ENCODE measurements at places on chromosomes 3 and 15.

DNA sequence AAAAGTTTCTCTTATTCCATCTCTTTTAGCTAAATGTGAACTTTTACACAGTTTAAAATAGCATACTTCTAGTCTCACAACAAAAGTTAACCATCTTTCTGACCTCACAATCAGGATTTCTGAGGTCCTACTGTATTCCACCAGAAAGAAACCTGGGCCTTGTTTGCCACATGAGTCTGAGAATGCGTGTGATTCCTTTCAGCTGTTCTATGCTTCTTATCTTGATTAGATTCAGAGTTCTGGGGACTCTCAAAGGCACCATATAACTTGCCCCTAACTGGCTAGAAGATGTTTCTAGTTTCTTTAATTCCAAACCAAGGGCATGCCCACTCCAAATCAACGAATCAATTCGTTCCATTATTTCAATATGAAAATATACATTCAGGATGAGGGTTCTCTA is 131.1 kb downstream of the ATP8B4 start:
- no peak for DNase-seq

DNA sequence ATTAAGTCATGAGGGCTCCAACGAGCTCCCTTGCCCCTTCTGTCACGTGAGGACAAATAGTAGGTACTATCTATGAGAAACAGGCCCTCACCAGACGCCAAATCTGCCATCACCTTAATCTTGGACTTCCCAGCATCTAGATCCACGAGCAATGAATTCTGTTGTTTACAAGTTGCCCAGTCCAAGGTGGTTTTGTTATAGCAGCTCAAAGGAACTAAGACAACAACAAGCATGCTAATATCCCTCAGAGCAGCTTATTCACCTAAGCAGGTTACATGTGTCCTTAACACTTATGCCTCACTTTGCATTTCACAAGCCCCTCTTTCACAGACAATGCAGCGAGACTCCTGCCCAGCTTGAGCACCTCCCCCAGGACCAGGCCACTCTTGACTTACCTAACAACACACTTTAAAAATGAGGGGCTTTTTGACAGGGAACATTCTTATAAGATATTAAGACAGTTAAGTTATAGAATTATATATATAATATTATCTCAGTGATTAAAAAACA is 219.5 kb downstream of the PLCH1 start:
- DNase-seq = no peak

- DNase-seq = no peak
Measured at GRCh38 chr3:158330870-158331269, 221.0 kb downstream of the RSRC1 start.

DNA sequence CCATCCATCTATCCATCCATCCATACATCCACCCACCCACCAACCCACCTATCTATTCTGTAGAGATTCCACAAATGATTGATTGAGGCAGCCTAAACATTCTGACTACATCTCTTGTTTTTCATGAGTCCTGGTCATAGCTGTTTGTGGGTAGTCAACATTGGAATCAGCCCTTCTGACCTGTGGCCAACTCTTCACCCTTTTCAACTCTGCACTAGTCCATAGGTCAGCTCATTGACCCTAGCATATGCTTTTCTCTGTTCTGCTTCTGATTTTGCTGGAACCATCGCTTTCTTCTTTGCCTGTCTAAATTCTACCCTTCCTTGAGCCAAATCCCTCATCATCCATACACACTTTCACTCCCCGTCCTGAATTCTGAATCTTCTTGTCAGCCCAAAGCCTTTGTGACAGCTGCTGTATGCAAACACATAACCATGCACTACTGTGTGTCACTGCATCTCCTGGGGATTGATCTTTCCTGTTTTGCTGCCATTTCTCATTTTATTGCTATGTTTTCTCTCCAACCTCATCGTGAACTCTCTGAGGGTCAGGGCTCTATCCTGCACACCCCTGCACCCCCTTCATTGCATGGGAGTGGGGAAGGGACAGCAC is 16.8 kb upstream of the KCTD6 start:
- DNase-seq = no peak

- DNase-seq = no peak
Measured at GRCh38 chr3:128569756-128570155, 76.8 kb upstream of the GATA2 start.

GRCh38 chr3:141625506-141625905 is 112.6 kb upstream of the RNF7 start:
- no peak for DNase-seq

DNA sequence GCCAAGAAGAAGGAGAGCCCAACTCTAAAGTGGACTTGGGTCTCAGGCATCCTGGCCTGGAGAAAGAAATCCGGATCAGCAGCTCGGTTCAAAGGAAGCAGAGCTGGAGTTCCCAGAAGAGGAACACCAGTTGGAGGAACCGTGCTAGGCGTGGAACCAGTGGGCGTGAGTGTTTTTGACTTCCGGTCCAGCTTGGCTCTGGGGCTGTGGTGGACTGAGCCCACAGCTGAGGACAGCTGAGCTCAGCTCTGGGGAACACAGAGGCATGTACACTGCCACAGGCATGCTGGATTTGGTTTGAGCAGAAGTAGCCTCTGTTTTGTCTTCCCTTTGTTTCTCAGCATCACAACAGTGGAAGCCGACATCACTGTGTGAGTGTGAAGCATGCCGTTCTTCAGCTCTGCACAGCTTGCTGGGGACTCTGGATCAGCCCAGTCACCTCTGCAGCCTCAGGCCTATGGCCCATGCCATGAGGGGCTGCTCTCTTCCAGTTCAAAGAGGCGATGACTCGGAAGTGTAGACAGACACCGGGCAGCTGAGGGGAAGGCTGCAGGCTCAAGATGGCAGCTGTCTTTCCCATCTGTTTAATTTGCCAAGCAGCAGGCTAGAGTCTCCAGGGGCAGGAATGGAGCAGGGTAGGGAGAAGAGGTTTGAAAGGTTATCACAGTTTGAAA is 185.8 kb upstream of the UBE3A start:
- no peak for DNase-seq

DNA sequence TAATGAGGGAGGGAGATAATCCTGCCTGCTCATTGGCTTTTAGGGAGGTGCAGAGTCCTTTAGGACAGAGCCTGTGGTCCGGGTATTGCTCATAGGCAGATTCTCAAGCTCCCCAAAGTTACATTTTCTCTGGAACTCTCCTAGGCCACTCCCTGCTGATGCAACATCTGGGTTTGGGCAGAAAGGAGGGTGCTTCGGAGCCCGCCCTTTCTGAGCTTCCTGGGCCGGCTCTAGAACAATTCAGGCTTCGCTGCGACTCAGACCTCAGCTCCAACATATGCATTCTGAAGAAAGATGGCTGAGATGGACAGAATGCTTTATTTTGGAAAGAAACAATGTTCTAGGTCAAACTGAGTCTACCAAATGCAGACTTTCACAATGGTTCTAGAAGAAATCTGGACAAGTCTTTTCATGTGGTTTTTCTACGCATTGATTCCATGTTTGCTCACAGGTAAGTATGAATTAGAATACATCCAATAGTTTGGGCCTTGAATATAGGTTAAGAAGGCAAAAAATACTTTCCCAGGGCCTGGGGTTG is at the start of gene IL20RB:
TSS of gene IL20RB (plus strand) at position 233 of the 538 bp plus-strand sequence. CDS start at position 364, 131 bp downstream.
- no peak for DNase-seq

DNA sequence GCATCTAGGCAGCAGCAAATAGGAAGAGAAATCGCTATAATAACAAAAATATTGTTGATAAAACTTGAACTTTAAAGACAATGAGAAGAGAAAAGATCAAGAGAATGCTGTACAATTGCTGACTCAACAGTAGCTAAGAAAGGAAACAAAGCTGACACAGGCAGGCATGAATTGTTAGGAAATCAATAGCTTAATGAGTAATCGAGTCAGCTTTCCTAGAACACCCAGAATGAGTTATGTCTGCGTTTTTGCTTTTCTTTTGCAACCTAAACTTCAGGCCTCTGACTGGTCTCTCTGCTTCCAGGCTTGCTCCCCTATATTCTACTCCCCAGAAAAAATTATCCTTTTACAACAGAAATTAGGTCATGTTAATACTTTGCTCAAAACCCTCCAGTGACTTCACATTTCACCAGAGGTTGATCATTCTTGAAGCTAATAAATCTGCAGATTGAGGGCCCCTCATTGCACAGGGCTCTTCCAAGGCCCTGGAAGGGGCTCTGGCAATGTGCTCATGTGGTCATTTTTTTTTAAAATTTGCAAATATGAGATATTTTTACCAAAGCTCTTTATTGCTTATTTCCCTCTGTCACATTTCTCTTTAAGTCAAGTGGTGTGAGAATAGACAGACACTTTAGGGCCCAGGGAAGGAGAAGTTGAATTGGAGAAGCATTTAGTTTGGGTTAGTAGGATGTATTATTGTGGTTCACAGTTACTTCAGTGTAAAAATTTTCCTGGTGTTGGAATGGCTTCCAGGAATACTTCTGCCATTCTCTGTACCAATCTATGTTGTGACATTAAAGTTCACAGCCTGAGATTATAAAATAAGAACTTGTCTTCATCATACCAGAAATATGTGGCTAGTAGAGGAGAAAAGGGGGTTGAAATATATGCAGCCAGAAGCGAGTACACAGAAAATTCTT is 116.3 kb downstream of the TMCO5A start:
- no peak for DNase-seq

- DNase-seq = no peak
Measured at GRCh38 chr15:26521130-26521529, 251.7 kb downstream of the GABRB3 start.

GRCh38 chr15:80667936-80668335 is 27.2 kb upstream of the ABHD17C start:
- no peak for DNase-seq

DNA sequence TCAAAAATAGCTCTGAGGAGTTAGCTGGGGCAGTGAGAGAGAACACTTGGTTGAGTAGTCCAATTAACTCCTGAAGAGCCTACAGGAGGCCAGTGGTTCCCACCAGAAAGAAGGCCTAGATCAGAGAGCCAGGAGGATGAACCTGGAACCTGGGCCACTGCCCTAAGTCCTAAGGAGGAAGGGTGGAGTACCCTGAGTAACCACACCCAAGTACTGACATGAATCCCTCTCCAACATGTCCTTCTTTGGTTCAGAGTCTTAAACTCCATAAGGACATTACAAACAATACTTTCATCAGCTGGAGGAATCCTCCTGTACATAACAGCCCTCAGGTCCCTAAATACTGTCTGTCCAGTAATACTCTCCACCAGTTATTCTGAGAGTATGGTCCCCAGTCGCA is 25.6 kb upstream of the C3orf62 start:
- no peak for DNase-seq

- DNase-seq = no peak
Measured at GRCh38 chr3:126460381-126460780, 15.3 kb downstream of the ZXDC start.
